ENCODE measurements at places on chromosomes 6 and 20.

- no peak for DNase-seq
Observed at GRCh38 chr6:79515436-79515835, 21.8 kb downstream of the LCA5 start.

DNA sequence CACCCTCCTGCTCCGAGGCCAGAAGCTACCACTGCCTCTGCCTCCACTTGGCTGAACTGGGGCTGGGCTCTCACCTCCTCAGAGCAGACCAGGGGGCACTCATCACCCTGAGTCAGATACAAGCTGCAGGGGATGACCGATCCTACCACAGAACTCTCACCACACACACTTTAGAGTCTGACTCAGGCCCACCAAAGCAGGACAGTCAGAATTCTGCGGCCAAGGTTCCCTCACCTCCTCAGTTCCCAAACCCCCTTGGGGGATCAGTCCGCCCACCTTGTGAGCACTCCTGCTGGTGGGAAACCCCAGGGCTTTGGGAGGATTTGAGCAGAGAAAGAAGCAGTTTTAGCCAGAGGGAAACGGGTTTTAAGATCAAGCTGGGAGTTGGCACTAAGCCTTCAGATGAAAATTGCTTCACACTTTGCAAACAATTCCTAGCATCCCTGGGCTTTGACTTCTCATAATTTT is 587.8 kb upstream of the JAG1 start:
- DNase-seq: no peak

GRCh38 chr6:73739096-73739495 is 43.1 kb downstream of the CD109 start:
- DNase-seq: peak; percentile 61

DNA sequence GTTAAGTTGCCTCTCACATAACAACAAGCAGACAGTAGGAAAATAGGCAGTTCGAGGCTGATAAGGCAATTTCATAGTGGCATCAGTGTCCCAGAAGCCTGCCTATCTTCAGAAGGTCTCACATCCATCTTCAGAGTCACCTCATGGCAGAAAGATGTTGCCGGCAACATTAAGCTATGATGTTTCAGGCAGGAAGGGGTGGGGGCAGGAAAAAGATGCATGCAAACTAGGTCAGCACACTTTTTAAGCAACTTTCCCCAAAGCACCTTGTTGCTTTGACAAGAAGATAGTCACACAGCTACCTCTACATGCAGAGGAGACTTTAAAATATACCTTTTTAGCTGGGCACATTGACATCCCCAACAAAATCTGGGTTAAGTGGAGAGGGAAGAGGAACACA is 43.2 kb upstream of the SMIM8 start:
- DNase-seq: no peak

DNA sequence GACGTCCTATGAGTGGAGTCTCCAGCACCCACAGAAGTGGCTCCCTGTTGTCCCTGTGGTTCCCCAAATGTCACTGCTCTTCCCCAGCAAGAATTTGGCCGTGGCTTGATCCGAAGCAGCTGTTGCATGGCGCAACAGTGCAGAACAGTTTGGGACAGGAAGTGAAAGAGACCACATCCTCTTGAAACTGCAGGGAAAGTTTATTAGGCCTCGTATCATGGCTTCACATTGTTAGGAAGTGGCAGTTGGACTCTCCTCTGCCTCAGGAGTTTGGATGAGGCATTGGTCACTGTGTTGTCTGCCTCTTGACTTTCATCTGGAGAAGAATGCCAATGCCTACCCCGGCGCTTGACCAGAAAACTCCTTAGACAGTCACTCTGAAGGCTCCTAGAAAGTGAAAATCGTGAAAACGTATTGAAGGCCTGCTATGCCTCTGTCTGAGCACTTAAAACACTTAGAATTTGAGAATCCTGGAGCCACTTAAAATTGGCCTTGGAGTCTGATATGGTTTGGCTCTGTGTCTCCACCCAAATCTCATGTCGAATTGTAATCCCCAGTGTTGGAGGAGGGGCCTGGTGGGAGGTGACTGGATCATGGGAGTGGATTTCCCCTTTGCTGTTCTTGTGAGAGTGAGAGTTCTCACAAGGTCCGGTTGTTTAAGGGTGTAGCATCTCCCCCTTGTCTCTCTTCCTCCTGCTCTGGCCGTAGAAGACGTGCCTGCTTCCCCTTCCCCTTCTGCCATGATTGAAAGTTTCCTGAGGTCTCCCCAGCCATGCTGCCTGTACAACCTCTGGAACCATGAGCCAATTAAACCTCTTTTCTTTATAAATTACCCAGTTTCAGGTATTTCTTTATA is 334.9 kb upstream of the JARID2 start:
- DNase-seq: no peak

GRCh38 chr20:16699293-16699692 is 30.5 kb upstream of the SNRPB2 start:
- DNase-seq: no peak

GRCh38 chr20:63580796-63581461 is 6.9 kb upstream of the HELZ2 start:
- DNase-seq: peak; percentile 70

- DNase-seq: no peak
Observed at GRCh38 chr6:168358842-168359420, 39.4 kb upstream of the DACT2 start.

GRCh38 chr6:31528307-31528777 is 420 bp upstream of the MCCD1 start:
- DNase-seq: no peak

GRCh38 chr6:105270511-105270910 is 90.7 kb upstream of the POPDC3 start:
- DNase-seq: no peak
